NCI-H524 (cell line): ENCODE measurements at places on chromosomes 1 and 21.

DNA sequence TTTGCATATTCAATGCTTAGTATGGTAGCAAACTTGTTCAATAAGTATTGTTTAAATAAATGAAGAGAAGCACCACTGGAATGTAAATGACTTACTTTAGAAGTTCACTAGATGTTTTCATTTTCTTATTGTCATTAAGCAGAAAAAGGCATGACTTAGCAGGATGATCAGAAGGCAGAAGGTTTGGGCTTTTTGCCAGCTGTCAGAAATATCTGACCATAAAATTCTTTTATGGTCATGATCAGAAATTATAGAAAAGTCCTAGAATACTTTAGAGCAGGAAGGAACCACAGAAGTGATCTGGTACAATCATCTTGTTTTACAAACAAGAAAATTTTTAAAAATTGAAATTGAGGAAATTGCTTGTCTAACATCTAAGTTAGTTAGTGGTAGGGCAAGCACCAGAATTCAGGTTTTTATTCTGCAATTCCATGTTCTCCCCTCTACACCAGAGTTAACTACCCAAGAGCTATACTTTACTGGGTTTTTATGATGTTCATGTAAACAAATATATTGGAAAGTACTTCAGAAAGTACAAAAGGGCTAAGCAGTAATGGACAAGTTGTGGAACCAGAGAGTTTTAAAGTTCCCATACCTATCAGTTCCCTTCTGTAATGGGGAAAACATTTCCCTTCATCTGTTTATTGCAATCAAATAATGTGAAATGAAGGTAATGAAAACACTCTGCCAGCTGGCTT lies 10.1 kb downstream of the FMO5 start:
- no peak for DNase-seq

- no peak for DNase-seq
Measured at GRCh38 chr21:15254111-15254510, 189.3 kb upstream of the NRIP1 start.

DNA sequence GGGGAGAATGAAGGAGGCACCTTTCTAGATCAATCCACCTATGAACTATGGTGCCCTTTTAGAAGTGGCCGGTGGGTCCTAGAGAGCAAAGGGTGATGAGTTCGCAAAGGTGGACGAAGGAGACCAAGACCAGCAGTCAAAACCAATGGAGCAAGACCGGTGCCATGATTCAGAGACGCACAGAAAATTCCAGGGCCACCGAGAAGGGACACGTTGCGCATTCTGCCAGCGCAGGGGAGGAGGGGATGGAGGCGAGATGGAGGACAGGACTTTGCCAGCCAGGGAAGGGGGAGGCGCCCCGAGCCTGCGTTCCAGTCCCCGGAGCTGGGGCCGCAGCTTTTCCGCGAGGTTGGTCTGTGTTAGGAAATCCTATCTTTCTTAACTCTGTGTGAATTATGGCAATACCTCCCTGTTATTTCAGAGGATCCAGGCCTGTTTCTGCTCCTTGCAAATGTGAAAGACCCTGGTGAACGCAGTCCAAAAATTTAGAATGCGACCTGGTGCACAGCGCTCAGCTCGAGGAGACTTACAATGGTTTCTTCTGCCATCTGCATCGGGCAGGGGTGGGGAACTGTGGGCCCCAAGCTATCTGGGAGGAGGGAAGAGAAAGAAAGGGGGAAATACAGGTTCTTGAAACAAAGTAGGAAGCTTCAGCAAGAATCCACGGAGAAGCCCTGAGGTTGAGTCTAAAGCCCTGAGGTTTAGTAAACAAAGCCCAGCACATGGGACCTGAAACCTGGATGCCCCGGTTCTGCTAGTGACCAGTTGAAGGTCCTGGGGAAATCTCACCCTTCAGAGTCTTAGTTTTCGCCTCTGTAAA lies 129.4 kb downstream of the MRPS6 start:
- no peak for DNase-seq

- DNase-seq = peak; percentile 35
Measured at GRCh38 chr1:944341-945325, 14.4 kb downstream of the NOC2L start.

GRCh38 chr1:73784026-73784425 lies 413.9 kb downstream of the LRRIQ3 start:
- no peak for DNase-seq

DNA sequence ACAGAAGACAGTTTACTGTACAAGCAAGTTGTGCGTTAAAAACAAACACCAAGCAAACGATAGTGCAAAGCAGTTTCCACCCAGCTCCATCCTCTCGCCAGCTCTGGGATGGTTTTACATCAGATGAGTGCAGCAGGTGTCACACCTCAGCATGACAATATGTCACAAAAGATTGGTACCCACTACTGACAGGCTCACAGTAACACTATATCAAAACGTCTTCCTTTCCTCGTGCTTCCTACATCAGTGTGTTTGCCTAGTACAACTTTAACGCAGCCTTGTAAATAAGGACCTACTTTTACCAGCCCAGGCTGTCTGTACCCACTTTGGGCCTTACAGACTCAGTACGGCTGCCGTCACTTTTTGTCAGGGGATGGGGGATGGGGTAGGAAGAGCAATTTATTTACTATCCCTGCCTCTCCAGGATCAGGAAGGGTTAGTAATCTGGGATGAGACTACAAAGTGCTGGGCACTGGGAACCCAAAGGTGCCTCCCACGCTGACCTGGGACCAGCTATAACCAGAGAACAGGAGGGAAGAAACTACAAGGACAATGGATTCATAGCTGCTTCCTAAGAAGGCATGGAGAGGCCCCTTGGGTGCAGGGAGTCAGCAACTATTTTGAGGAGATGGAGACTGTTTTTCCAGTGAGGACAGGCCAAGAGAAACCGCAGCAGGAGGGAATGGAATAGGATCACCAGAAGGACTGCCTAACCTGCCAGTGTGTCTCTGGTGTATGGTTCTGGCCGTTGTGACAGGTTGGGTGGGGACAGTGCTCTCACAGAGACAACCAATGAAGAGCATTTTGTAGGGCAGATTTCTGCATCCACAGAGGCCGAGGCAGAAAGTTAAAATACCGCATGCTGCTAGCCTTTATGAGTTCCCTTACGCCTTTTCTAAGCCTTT lies 30.2 kb downstream of the RUNX3 start:
- no peak for DNase-seq

DNA sequence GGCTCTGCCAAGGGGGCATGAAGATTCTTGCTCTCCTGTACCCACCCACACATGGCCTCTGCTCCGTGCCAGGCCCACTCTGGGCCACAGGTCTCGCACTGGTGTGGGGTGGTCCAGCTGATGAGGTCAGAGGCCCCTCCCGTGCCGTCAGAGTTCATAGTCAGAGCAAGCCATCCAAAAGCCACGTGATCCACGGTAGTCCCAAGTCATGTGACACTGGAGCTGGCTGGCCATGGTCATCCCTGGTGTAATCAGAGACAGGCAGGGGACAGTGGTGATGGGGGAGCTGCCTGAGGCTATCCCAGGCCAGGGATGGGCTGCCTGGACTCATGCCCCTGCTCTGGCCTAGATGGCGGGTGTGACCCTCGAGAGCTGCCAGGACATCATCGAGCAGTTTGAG lies 10.5 kb downstream of the PLCH2 start:
- no peak for DNase-seq

DNA sequence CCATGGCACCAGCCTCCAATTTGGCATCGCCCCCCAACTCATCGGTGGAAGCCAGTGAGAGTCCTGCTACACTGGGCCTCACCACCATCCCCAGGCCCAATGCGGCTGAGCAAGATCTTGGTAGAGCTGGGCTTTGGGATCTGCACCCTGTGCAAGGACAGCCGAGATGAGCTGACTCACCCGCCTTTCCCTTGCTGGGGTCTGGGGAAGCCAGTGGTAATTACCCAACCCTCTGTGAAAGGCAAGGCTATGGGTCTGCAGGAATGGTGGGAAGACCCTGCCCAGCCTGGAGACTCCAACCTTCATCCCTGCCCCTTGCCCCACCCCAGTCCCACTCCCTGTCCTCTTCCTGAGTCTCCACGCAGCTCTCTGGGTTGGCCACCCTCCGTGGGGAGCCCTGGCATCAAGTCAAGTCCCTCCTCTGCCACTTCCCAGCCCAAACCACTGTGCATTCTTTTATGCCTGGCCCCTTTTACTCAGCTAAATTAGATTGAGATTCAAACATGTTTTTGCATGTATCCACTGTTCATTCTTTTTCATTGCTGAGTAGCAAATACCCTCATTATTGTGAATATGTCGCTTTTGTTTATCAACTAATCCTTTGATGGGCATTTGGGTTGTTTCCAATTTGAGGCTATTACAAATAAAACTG lies 8.8 kb downstream of the SMCP start:
- no peak for DNase-seq

DNA sequence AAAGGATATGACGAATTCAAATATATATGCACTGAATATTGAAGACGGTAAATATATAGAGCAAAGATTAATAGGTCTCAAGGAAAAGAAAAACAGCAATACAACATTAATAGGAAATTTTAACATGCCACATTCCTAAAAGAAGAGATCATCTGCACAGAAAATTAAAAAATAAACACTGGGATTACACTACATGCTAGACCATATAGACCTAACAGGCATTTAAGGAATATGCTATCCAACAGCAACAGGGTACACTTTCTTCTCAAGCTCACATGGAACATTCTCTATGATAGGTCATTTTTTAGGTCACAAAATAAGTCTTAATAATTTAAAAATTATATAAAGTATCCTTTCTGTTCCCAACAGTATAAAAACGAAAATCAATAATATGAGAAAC lies 1038.3 kb downstream of the KCNT2 start:
- no peak for DNase-seq

DNA sequence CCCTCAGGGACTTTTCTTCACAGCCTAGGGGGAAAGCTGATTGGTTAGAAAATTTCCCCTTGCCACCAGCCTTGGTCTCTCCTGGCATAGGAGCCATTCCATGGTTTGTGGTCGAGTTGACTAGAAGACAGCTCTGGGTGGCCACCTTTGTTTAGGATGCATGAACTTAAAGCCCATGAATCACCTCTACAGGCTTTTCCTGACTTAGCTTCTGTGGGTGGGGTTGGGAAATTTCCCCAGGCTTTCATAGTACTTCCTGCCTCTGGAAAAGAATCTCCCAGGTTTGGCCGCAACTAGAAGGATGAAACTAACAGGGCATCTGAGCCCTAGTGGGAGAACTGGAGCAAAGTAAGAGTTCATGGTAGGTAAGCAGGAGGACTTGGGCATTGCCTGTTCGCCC lies 72.6 kb downstream of the SNRPE start:
- DNase-seq = no peak
